T-helper 2 cell (primary cell): ENCODE measurements at places on chromosomes 13 and 19.

- no peak for DNase-seq
Observed at GRCh38 chr13:42275506-42275905, 3.6 kb downstream of the AKAP11 start.

DNA sequence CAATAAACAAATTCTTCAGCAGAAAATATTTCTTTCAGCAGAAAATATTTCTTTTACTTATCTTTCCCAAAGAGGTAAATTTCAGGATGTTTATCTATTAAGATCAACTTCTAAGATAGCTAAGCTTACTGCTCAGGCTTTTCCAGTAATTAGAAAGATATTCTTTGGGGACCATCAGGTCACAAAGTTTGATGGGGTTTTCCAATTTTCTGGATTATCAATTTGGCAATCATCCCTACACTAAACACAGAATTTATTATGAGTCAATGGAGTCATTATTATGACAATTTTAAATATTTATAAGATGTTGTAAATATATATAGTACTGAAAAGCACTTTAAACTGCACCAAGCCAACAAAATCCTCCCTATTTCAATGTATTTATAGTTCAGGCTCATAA, 137.6 kb downstream of the AKAP11 start:
- no peak for DNase-seq

- no peak for DNase-seq
Observed at GRCh38 chr19:7214324-7215089, 79.7 kb downstream of the INSR start.

DNA sequence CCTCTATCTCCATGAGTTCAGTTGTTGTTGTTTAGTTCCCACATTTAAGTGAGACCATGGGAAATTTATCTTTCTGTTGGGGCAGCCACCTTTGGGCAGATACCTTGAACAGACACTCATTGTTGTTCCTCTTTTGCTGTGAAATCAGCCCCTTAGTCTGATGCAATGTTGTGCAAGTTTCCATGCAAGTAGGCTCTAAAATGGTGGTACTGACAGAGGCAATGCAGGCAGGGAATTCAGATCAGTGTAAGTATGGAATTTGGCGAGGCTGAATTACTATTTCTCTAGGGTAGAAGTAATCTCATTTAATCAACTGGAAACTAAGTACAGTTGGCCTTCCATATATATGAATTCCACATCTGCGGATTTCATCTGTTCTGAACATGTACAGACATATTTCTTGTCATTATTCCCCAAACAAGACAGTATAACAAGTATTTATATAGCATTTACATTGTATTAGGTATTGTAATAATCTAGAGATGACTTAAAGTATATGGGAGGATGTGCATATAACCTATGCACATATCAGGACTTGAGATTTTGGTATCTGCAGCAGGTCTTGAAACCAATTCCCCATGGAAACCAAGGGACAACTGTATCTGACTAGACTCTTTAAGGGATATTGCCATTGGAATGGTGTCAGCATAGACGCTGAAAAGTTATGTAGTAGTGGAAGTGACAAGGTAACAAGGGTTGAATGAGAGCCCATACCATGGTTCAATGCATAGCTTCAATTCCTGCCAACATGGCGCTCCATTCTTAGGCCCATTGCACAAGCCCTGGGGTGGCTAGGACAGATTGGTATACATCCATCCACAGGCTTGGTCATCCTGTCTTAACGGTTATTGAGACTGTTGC, 281.5 kb upstream of the HTR2A start:
- DNase-seq = no peak

DNA sequence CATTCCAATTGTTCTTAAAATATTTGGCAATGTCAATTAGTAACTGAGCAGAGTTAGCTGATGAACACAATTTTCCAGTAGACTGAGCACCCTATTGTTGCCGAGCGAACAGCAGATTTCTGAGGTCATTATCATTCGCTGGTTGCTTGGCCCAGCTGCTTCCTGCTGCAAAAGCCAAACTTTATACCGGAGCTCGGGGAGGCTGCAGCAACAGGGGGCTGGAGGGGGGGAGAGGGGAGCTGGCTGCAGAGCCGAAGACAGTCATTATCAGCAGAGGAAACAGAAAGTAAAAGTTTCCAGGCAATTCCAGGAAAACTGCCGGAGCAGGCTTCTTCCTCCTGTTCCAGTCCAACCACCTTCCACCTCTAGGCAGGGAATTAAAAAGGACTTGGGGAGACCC, 77.9 kb downstream of the ZNF536 start:
- DNase-seq = no peak

DNA sequence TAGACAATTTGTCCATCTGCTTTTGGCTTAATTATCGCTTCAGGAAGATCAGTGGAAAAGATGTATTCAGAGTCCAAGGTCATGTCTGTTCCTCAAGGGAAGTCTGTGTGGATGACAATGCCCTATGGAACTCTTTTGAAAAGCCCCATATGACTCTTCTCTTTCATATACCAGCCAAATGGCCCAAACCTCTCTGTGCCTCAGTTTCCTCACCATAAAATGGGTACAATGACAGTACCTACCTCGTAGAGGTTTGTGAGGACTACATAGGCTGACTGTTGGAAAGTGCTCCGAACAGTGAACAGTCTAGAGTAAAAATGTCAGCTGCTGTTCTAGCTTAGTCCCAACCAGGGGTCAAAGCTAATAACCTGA, 104.6 kb downstream of the COL4A2 start:
- no peak for DNase-seq

DNA sequence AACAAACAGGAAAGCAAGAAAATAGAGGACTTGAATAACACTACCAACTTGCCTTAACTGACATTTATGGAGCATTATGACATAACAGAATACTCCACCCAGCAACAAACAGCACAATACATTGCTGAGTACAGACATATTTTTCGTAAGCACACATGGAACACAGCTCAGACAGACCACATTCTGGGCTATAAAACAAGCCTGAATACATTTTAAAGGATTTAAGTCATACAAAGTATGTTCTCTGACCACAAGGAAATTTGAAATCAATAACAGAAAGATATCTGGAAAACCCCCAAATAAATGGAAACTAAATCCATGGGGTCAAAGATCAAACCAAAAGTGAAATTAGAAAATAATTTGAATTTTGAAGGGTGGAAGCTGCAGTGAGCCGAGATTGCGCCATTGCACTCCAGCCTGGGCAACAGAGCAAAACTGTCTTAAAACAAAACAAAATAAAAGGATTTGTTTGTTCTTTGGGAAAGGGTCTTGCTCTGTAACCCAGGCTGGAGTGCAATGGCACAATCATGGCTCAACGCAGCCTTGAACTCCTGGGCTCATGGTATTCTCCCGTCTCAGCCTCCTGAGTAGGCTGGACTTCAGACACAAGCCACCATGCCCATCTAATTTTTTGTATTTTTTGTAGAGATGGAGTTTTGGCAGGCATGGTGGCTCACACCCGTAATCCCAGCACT, 5.6 kb downstream of the ZDHHC20 start:
- no peak for DNase-seq

DNA sequence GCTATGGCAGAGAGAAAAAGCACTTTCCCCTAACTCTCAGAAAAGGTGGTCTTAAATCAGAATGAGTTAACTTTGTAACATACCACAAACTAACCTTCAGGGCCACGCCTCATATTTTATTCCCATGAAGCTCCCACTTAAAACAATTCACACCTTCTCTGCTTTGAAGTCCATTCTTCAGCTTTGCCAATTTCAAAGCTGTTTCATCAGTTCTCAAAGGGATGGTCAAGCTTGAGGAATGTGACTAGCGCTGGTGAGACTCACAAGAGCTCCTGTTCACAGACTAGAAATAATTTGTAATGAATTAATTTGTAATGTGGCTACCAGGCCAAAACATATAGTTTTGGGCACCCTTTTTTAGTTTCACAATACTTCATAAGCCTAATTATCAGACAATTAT, 68.2 kb downstream of the STK24 start:
- no peak for DNase-seq

DNA sequence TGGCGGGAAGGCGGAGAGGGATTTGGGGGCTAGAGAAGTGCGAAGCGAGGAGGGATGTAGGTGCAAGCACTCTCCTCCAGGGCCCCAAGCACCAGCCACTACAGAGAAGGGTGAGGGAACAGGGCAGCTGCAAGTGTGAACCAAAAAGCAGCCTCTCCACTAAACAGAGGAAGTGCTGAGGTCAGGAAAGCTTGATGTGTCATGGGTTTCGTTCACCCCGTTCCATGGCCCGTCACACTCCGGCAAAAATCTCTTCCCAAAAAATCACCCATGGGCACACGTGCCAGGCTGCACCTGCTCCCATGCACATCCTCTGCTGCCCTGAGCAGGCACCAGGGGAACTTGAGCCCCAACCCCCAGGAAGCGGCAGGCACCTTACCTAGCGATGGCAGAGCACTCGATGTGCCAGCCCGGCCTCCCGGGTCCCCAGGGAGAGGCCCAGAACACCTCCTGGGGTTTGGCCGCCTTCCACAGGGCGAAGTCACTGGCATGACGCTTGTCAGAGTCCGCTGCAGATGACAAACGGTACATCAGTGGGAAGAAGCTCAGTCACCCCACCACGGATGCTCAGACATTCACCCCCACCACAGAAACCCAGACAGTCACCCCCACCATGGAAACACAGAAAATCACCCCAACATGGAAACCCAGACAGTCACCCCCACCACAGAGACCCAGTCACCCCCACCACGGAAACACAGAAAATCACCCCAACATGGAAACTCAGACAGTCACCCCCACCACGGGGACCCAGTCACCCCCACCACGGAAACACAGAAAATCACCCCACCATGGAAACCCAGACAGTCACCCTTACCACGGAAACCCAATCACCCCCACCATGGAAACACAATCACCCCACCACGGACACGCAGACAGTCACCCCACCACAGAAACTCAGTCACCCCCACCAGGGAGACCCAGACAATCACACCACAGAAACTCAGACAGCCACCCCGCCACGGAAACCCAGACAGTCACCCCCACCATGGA, 29.0 kb downstream of the CARS2 start:
- peak; percentile 22 for DNase-seq

DNA sequence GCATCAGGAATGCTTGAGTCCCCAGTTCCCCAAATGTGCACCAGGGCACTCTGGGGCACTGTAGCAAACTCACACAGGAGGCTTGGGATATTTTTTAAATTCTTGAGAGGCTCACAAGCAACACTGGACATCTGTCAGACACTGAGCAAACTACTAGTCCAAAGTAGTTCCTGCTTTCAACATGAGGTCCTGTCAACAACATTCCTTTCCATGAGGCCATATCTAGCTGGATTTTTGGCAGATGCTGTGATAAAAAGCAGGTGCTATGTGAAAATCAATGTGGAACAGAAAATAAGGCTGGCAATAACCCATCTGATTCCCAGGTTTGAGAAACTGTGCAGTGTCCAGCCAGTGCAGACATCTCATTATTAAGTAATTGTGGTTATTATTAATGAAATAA, 50.5 kb downstream of the STARD13 start:
- DNase-seq = no peak

DNA sequence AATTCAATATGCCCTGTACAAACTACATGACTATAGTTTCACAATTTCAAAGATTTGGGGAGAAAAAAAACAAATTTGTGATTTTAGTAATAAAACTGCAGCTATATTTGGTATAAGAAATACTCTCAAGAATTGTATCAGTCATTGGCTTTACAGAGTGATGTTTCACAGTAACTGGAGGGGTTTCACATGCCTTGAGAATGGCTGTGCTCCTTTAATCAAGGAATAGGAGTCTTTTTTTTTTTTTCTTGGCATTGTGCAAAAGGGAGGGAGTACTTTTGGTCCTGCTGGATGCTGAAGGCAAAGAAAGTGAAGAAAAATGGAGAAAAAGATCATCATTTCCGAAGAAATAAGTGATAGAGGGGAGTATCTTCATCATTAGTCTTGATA, 6.8 kb downstream of the ZNF507 start:
- DNase-seq = no peak

DNA sequence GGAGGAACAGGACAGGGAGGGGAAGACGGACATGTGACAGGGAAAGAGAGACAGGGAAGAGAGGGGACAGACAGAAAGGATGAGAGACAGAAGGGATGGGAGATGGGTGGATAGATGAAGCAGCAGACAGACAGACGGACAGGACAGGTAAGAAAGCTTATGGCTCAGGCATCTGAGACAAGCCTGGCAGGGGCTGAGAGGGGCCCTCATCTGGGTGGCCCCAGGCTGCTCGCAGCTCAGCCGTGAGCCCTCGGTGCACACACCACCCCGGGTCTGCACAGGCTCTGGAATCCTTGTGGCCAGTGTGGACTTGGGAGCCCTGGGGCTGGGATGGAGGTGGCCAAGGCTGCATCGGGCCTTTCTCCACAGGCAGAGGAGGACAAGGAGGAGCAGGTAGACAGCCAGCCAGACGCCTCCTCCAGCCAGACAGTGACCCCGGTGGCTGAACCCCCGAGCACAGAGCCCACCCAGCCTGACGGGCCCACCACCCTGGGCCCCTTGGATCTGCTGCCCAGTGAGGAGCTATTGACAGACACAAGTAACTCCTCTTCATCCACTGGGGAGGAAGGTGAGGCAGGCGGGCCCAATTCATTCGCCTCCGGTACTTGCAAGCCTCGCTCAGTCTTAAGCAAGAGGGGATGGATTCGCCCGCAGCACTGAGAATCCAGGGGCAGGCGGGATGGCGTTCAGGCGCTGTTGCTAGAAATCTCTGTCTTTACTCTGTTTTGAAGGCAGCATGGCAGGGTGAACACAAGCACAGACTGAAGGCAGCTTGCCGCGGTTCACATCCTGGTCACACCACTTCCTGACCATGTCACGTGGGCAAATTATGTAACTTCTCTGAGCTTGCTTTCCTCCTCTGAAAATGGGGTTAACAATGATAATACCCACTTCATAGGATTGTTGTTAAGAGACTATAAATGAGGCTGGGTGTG, 14.0 kb downstream of the GRAMD1A start:
- peak; percentile 28 for DNase-seq

DNA sequence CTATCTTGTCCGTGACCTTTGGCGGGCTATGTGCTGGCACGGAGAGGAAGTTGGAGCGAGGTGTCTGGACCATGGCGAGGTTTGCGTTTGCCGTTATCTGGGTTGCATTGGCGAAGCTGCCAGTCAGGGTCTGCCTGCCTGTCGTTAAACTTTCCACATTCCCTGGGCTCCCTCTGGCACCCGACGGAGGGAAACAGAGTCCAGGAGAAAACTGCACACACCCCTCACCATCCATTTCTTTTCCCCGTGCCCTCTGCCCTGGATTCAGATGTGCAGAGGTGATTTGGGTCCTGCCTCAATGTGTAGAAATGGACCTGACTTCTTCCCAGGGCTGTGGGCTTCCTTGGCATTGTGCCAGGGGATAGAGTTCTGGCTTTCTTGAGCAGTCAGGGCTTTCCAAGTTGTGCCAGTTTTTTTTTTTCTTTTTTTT, 142.4 kb downstream of the URI1 start:
- no peak for DNase-seq
